ENCODE measurements at places on chromosomes 2 and 18.
A peak's percentile ranks its signal among the peaks of the same experiment; 100 is the strongest.

DNA sequence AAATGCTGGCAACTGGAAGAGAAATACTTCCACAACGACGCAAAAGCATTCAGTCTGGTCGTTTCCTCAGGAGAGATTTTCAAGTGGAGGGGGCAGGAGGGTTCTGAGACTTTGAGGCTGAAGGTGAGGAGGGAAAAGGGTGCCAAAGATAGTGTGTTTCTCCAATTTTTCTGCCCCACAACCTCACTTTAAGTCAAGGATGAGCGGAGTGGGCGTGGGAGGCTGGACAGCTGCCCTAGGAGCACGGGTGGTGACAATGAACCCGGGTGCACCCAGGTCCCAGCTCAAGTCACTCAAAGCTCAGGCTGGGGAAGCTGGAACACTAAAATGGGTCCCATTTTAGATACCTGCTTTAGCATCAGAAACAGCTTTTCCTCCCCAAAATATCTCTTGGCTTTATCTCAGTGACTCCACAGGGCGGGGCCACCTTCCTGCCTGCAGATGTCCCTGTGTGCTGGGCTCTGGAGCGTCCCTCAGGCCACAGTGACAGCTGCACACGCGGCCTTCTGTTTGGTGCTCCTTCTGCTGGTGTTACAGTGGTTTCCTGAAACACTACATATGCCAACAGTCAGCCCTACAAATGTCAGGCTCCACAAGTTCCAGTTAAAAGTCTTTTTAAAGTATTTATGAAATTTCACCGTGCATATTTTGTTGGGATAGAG, 1.4 kb upstream of the MBP start:
- DNase-seq: peak; percentile 74

DNA sequence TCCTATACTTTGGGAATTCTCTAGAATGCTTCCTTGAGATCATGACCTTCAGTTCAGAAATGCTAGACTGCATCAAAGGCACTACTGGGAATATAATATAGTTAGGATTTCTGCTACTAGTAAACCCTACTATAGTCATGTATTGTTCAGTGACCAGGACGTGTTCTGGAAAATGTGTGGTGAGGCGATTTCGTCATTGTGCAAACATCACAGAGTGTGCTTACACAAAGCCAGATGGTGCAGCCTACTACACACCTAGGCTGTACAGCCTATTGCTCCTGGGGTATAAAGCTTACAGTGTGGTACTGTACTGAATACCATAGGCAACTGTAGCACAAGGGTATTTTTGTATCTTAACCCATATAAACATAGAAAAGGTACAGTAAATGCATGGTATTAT, 13.0 kb downstream of the CXCR4 start:
- DNase-seq: peak; percentile 12

GRCh38 chr18:76005632-76006208, 489.3 kb downstream of the ZNF516 start:
- no peak for DNase-seq

- no peak for DNase-seq
Observed at GRCh38 chr18:30485078-30485477, 557.5 kb downstream of the DSC3 start.

DNA sequence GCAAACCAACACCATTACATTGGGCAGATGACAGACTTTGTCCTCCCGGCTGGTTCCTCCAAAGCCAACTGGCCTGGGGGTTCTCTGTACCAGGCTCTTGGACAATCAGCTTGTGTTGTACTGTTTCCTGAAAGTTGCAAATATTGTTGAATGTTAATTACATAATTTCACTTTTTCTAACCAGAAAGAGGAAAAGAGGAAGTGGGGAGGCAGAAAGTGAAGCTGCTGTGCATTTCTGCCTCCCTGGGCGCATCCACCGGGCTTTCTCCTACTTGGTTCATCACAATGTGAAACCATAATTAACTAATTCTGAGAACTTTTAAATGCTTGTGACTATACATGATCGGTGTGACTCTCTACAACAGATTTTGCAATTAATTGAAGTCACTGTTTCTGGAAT, 10.1 kb downstream of the TWIST2 start:
- no peak for DNase-seq

GRCh38 chr18:50748243-50749229, 71.3 kb downstream of the MRO start:
- peak; percentile 47 for DNase-seq

DNA sequence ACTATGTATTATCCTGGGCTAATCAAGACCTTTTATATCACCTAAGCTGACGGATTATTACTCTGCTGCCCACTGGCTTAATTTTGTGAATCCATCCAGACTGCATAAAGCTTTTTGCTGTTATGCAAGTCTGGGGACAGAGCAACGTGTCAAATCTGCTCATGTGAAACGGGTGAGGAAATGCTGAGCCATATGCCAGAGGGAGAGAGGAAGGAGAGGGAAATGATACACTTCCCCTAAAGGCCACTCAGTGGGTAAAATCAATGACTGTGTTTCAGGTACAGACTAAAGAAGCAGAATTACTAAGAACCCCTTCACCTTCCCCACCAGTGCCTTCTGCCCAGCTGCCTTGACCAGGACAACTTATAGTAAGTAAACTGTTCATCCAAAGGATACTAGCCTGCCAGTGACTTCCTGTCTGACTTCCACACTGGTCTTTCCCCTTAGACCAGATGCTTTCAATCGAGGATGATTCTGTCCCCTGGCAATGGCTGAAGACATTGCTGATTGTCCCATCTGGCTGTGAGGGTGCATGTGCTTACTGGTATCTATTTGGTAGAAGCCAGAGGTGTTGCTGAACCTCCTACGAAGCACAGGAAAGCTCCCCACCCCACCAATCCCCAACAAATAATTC, 43.0 kb downstream of the STAT1 start:
- no peak for DNase-seq
